ENCODE measurements at places on chromosomes 3 and 15. TPM values are rescaled to one million over a fixed set of nuclear protein-coding genes. Genes with fewer than 3 reads are reported as not detected.

GRCh38 chr3:16912400-16913263 lies 27.9 kb downstream of the PLCL2 start:
- no peak for DNase-seq

DNA sequence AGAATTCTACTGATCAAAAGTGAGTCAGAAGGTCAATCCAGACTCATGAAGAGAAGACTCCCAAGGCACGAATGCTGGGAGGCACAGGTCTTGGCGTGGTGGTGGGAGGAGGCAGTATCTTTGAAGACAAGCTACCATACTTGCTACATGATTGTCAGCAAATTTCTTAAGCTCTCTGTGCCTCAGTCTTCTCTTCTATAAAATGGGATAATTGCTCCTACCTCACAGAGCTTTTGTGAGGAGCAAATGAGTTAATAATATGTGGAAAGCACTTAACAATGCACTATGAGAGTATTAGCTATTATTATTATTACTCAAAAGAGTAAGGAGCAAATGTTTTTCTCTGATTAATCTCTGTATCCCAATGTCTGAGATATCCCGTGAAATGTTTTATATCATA lies 36.2 kb downstream of the EHD4 start:
- peak; percentile 66 for DNase-seq

- no peak for DNase-seq
Observed at GRCh38 chr3:72664184-72664975, 183.9 kb downstream of the SHQ1 start.

GRCh38 chr3:115666081-115666480 lies 42.8 kb downstream of the GAP43 start:
- DNase-seq = no peak

DNA sequence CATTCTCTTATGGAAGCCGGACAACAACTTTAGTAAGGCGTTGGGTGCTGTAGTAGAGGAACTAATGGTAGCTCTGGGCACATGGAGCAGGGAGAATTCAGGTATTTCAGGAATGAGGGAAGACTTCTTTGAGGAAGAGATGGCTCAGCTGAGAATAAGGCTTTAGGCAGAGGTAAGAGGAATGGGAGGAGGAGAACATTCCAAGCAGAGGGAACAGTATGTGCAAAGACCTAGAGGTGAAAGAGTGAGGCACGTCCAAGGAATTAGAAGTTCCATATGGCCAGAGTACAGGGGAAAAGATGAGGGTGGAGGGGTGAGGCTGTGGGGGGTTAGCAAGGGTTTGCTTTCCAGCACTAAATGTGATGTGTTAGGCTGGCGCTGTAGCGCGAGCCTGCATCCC lies 1.6 kb upstream of the SV2B start:
- no peak for DNase-seq

The RTP1 gene
- not detected for total RNA-seq

The ADCY5 gene
- not detected for total RNA-seq

DNA sequence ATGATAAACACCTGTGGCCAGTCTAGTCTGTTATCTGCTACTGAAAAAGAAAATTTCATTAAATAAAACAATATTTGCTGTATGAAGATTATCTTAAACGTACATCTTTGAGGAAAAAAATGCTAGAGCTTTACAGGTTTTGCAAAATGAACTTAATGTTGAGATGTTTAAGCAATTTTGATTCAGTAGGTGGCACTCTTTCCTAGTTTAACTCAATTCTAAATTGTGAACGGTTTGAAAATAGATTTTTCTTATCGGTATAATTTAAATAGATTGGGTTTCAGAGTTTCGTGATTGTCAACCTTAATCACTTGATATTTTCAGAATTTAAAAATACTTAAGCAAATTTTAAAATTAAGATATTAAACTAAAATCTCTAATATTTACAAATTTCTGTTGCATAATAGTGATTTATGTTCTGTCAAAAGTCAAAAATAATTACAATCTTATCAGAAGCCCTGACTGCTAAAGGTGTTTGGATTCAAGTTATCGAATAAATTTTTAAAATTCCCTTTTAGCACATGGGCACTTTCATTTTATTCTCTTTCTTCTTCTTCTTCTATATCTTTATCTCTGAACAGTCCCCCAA lies 7.0 kb upstream of the RNF111 start:
- no peak for DNase-seq

Measured in activated CD4-positive, alpha-beta T cell treated with anti-CD3 and anti-CD28 coated beads, Interleukin-2, amount 10 ng/mL, durations not matched to agents 24 days and 14 days (primary cell).